ENCODE measurements at places on chromosomes 11 and 22.

GRCh38 chr11:101215069-101215468, 85.5 kb upstream of the PGR start:
- DNase-seq, result no peak

DNA sequence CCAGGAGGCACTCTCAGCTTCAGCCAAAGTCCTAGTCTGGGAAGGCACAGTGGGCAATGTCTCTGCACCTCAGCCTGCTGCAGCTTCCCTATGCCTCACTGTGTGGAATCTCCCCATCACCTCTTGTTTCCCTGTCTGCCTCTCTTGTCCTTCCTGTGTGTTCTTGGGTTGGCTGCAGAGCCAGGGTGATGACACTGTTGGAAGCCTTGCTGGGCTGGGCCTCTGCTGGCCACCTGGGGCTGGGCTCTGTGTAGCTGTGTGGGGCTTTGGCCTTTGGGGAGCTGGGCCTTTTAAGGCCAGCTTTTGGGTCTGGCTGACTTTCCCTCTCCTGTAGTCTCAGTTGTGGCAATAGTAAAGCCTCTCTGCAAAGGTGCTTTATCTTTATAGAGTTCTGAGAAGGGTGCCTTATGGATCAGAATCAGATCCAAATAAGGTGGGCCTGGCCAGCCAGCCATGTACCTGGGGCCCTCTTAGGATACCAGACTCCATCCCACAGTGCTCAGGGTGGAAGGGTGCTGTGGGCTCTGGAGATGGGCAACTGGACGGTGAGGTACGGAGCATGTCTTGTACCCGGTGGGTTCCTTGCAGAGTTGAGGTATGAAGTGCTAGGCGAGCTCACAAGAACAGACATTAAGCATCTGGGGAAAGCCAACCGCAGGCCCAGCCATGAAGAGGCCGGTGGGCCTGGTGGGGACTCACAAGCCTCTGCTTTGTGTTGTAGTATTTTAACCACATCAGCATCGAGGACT, 10.3 kb upstream of the RANBP1 start:
- no peak for DNase-seq

GRCh38 chr11:2434008-2434407, 10.3 kb downstream of the TRPM5 start:
- no peak for DNase-seq

- no peak for DNase-seq
These were observed 9.3 kb downstream of the MSANTD4 start for GRCh38 chr11:106012744-106013143.

All from DND-41 (cell line).